Colonic mucosa (tissue), 4 donors: ENCODE measurements at places on chromosomes 12 and 14.

DNA sequence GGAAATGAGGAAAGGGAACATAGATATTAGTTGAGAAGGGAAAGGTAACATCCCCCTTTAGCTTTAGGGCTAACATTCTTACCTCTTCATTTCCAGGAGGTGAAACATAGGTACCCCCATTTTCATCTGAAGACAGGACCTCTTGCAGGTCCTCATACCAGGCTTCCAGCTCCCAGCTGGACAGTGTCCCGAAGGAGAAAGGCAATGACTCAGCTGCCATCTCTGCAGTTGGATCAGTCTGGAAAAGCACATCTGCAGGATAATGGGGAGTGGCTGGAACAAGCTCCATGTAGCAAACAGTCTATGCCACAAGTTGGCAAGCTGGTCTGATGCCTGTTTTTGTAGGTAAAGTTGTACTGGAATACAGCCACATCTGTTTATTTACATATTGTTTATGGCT lies 3.1 kb downstream of the DDIT3 start:
- DNase-seq = no peak

DNA sequence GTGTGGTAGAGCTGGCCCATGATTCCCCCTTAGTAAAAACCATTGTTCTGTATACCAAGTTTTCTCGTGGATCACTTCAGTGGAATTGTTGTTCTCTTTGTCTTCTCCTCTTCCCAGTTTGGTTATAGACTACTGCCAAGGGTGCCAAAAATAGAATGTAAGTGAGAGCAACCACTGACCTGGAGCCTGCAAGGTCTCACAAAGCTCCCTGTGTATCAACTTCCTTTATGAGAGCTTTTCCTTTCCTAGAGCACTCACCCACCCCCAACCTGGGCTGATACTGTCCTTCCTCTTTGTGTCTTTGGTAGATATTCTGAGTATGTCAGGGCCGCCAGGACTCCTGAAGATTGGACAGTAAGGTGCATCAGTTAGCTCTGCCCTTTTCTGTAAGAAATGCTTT lies 101.0 kb downstream of the SCN8A start:
- DNase-seq = no peak

DNA sequence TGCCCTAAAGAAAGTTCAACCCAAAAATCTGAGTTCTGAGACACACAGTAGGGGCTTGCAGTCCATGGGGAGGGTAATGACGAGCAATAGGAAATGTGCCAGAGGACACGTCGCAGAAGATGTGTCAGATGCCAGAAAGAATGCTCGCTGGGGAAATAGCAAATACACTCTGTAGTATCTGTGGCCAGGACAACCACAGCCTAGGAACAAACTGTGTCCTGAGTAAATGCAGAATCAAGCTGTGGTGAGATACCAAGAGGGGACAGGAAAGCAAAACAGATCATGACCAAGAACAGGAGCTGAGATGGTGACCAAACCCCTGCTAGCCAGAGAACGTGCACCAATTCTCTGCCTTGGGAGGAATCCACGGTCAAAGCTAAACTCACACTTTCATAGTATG lies 9.1 kb downstream of the CRACR2A start:
- peak; percentile 7 for DNase-seq

DNA sequence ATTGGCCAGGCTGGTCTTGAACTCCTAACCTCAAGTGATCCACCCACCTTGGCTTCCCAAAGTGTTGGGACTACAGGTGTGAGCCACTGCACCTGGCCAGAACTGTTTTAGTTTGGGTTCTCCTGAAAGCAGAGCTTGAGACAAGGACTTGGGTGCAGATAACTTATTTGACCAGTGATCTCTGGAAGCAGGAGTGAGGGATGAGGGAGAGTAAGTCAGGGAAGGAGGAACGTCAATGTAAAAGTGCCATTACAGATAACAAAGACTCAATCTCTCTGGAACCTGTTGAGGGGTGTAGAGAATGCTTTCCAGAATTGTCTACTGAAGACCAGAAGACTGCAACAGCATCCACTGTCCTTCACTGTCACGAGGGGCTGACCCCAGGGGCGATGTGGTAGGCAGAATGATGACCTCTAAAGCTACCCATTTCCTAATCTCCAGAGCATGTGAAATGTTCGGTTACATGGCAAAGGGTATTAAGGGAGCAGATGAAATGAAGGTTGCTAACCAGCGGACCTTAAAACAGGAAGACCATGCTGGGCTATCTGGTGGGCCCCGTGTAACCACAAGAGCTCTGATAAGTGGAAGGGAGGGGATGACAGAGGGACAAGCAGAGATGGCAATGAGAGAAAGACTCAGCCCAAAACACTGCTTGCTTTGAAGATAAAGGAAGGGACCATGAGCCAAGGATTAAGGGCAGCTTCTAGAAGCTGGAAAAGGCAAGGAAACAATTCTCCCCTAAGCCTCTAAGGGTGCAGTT lies 207.8 kb downstream of the RBM19 start:
- no peak for DNase-seq

DNA sequence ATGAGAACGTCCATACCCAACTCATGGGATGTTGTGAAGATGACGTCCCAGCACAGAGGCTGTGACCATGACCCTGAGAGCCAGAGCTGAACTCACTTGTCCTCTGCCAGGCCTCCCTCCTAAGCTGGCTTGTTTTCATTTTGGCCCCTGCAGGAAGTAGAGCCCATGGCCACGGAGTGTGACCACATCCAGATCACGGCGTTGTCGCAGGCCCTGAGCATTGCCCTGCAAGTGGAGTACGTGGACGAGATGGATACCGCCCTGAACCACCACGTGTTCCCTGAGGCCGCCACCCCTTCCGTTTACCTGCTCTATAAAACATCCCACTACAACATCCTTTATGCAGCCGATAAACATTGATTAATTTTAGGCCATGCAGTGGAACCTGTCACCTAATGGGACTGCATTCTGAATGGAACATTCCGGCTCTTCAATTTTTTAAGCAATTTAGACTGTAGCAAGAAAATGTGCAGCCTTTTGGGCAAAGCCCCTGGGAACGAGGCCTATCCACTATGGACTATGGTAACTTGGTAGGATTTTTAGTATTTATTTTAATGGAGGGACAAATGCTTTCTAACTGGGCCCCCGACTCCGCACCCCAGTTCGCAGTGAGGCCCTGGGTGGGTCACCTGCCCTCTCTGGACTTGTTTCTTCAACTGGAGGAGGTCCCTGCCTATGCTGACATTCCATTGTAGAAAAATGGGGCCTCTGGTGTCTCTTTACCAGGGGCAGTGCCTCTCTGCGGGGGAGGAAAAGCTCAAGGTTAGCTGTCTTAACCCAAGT lies 19.6 kb downstream of the OTUB2 start:
- DNase-seq = no peak

- DNase-seq = no peak
These were observed 49.9 kb upstream of the LTBP2 start for GRCh38 chr14:74661726-74662450.

DNA sequence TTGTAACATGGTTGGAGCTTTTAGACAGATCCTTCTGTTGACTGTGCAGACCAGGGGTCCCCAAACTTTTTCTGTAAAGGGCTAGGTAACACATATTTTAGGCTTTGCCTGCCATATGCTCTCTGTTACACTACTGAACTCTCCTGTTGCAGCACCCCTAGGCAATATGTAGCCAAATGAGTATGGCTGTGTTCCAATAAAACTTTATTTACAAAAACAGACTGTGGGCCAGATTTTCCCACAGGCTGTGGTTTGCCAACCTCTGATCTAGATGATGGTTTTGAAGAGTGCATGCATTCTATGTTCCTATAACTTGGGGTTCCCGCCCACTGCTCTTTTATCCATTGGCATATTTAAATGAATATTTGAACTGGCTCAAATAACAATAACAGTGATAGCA lies 180.3 kb upstream of the VASH1 start:
- DNase-seq = no peak

GRCh38 chr14:69580009-69580577 lies 5.4 kb upstream of the CCDC177 start:
- DNase-seq = no peak
